ENCODE measurements at places on chromosomes 2 and 18.

GRCh38 chr2:51624995-51625394 lies 593.1 kb upstream of the NRXN1 start:
- no peak for DNase-seq

DNA sequence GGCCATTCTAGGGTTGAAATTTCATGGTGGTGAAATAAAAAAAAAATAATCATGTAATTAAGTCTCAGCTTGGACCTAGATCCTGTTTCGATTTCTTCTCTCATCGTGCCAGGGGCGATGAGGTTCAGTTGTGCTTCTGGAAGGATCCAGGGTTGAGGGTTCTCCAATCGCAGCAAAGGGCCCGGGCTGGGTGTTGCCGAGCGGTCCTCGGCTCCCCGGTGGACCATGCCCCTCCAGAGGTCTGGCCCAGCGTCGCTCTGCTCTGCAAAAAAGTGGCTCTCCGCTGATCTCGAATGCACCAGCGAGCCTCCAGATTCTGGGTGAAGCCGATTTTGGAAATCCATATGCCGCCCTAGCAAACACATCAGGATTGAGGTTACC lies 39.0 kb downstream of the EN1 start:
- no peak for DNase-seq

DNA sequence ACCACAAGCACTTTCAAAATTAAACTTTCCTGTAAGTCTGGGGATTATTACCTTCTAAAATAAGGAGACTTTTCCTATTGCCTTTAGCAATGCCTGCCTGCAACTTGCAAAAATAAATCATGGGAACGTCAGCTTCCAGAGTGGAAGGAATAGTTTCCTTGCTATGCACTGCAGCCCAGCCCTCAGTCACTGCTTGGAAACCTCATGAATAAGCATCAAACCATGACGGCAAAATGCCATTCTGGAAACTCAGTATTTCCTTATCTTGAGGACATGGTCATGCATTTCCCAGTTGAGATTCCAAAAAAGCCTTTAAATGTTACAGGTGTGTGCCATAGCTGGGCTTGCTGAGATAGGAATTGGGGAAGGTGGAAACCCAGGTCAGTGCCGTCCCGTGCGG lies 84.2 kb upstream of the OTOS start:
- no peak for DNase-seq

DNA sequence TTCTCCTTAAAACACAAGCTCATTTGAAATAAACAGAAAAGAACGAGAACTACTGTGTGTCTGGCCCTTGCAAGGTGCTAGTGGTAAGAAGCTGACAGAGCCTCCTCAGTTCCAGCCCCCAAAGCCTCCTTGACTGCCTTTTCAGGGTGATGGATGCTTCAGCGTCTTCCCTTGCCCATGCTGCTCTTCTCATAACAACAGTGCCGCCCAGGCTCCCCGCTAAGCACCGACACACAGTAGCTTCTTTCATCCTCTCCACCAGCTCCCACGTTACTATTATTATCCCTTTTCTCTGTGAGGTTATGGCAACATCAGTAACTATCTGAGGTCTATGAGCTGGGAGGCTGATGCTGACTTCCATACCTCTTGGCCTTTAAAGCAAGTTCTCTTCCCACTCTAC lies 418.6 kb downstream of the TSN start:
- no peak for DNase-seq

DNA sequence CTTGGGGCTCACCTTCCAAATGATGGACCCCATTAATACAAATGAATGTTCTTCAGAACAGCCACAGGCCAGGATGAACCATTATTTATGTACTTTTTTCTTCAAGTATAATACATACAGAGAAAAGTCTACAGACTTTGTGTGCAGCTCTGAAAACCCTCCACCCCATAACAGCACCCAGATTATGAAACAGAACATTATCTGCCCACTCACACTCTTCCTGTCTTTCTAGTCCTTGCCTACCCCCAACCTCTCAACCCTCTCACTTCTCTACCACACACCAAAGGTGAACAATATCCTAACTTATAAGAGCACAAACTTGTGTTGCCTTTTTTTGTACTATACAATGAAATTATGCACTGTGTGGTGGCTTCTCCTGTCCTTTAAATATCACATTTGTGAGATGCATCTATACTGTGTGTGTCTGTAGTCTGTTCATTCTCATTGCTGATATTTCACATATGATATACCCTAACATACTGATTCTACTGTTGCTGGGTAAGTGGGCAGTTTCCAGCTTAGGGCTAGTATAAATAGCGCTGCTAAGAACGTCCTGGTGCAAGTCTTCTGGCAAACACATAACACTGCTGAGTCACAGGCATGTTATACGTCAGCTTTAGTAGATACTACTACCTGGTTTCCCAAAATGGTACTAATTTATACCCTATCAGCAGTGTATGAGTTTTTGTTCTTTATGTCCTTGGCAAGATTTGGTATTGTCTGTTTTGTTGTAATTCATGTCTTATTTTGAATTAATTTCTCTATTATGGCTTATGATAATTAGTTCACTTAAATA lies 1.0 kb upstream of the NPHP1 start:
- DNase-seq = no peak

- no peak for DNase-seq
Measured at GRCh38 chr2:165248238-165248637, 9.0 kb downstream of the SCN2A start.

DNA sequence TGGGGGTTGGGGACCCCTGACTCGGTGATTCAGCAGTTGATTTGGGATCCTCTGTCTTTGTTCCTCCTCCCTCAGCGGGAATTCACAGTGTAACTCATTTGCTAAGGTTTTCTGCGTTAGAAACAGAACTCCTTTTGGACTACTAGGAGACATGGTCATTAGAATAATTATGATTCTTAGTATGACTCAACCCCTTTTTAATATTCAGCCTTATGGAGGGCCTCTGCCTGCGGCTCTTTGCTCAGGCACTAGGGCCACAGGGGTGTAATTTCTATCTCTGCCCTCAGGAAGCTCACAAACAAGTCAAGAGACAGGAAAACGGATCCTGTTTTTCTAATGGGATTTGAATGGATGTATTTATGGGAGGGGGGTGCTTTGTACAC lies 117.4 kb downstream of the SPTBN1 start:
- DNase-seq = no peak

DNA sequence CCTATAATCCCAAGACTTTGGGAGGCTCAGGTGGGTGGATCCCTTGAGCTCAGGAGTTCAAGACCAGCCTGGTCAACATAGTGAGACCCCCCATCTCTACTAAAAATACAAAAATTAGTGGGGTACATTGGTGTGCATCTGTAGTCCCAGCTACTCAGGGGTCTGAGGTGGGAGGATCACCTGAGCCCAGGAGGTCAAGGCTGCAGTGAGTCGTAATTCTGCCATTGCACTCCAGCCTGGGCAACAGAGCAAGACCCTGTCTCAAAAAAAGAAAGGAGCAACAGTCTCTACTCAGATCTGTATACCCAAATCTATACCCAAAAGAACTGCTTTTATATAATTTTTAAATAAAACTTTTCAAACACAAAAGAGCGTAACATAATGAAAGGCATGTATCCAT lies 5.5 kb upstream of the HSBP1L1 start:
- DNase-seq = no peak

- no peak for DNase-seq
Measured at GRCh38 chr2:11254100-11254536, 90.3 kb downstream of the ROCK2 start.

GRCh38 chr2:169823996-169824372 lies 721 bp downstream of the METTL5 start:
- DNase-seq = no peak

- no peak for DNase-seq
Measured at GRCh38 chr2:241560883-241561474, 2.4 kb downstream of the BOK start.

- no peak for DNase-seq
Measured at GRCh38 chr2:138209009-138209408, 244.7 kb downstream of the HNMT start.

DNA sequence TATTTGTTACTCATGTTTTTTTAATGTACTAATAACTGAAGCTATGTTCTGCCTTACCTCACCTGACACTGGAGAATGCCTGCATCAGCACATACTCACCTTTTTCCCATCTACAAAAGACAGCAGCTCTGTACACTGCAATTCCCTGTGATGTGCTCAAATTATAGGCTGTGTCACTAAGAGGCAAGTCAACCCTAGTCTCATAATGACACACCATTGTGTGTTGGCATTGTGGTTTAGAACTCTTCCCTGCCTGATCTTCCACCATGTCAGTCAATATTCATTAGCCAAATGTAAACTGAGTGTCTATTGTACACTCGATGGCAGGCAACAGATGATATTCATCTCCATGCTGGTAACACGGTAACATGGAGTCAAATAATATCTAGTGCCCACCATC lies 332.1 kb upstream of the TCF4 start:
- DNase-seq = no peak

- DNase-seq = no peak
Measured at GRCh38 chr2:208329485-208329884, 63.4 kb downstream of the PIKFYVE start.

GRCh38 chr2:39484620-39485495 lies 47.8 kb upstream of the MAP4K3 start:
- no peak for DNase-seq

- DNase-seq = no peak
Measured at GRCh38 chr2:218230882-218231281, 13.9 kb downstream of the ARPC2 start.

DNA sequence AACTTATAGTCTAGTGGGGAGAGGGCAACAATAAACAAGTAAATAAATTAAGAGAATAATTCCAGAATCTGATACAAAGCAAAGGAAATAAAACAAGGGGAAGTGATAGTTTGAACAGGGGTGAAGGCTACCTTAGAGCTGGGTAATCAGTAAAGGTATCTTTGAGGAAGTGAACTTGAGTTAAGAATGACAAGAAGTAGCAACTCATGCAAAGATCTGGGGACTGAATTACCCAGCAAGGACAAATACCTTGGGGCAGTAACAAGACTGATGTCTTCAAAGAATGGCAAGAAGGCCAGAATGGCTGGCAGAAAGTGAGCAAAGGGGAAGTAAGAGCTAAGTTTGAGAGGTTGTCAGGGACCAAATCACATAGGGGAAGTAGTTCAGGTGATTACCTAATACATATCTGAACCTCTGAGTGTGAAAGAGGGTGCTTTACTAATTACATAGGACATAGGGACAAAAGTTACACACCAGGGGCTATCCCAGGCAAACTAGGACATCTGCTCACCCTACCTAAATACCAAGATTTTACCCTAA lies 244.6 kb upstream of the HNRNPA3 start:
- no peak for DNase-seq

- no peak for DNase-seq
Measured at GRCh38 chr2:168044176-168044575, 203.2 kb downstream of the STK39 start.

DNA sequence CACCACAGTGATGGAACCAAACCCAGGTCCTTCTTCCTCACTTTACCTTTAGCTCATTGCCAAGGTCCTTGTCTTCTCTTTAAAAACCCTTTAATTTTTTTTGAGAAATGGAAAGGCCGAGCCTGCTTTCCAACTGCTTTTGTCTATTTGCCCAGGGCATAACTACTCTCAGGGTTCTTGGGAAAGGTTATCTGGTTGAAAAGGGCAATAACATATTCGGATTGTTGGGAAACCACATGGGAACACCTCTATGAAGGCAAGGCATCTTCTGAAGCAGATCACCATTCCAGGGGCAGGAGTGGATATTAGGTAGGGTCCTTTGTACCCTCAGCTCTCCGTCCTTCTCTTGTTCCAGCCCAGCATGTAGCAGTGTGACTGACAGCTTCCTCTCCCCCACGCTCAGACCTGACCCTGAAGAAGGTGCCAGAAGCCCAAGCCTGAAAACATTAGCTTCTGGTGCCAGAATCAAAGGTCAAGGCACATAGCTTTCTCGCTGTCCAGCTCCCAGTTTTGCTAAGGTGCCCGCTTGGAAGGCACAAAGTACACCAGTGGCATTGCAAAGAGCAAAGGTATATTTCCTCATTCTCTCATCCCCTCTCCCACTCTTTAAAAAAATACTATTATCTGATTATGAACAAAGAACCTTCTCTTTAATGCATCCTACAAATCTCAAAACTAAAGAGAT lies 123.2 kb upstream of the LINC00305 start:
- no peak for DNase-seq

DNA sequence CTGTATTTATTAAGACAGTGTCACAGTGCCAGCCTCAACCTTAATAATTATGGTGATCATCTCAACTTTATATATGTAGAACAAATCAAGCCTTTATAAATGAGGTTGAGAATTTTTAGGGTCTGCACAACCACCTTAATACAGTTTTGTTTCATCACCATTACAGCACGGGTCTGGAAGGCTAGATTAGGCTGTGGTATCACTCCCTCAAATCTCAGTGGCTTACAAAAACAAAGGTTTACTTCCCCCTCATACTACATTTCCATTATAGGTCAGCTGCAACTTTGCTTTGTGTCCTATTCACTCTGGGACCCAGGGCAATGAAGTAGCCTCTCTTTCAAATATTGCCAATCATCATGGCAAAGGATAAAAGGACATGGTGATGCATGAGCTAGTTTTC lies 23.3 kb upstream of the USP14 start:
- DNase-seq = no peak

- no peak for DNase-seq
Measured at GRCh38 chr2:51723691-51724090, 691.8 kb upstream of the NRXN1 start.

GRCh38 chr2:47676261-47676926 lies 106.6 kb upstream of the MSH6 start:
- no peak for DNase-seq

- no peak for DNase-seq
Measured at GRCh38 chr2:12883906-12884305, 167.2 kb downstream of the TRIB2 start.

- DNase-seq = no peak
Measured at GRCh38 chr2:199926806-199927205, 15.7 kb downstream of the C2orf69 start.

GRCh38 chr2:181005809-181006208 lies 25.4 kb downstream of the UBE2E3 start:
- no peak for DNase-seq

DNA sequence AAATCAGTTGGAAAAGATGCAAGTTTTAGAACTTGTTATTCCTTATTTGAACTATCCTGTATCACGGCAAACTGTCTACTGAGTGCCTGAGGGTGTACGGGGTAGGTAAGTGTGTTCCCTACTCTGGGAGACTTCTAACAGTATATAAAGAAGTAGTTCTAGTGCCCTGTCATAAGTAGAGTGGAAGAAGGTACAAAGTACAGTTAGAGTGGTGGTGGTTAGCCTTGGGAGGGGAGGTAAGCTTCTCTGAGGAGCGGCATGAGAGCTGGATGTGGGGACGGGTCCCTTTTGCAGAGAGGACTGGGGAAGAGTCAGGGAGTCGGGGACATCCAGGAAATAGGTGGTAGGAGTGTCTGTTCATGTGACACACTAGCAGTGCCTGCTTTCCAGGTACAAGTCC lies 48.5 kb downstream of the DGKD start:
- no peak for DNase-seq

- DNase-seq = no peak
Measured at GRCh38 chr2:219631406-219631891, 4.0 kb downstream of the SLC4A3 start.

- no peak for DNase-seq
Measured at GRCh38 chr2:80377071-80377470, 72.5 kb upstream of the LRRTM1 start.

- DNase-seq = no peak
Measured at GRCh38 chr2:68126561-68126960, 31.1 kb upstream of the PNO1 start.

GRCh38 chr18:27135504-27136207 lies 49.5 kb downstream of the CHST9 start:
- no peak for DNase-seq

Measured in amygdala (tissue), 56 donors.